ENCODE measurements at places on chromosomes 5 and 9.

DNA sequence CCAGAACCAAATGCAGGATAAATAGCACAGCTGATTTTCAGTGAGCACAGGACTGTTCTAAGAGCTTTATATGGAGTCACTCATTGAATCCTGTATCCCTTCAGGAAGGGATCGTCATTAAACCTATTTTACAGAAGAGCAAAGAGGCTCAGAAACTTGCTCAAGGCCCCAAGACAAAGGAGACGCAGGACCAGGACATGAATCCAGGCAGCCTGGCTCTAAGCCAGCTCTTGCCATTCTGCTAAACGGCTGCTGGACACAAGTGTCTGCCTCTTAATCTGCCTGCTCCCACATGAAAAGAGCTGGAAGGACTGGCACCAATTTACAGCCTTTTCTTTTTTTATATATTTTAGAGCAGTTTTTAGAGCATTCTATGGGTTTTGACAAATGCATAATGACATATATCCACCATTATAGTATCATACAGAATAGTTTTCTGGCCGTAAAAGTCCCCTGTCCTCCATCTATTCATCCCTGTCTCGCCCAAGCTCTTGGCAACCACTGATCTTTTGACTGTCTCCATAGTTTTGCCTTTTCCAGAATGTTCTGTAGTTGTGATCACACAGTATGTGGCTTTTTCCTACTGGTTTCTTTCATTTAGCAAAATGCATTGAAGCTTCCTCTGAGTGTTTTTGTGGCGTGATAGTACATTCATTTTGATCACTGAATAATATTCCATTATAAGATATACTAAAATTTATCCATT lies 37.5 kb downstream of the RETREG1 start:
- no peak for DNase-seq

DNA sequence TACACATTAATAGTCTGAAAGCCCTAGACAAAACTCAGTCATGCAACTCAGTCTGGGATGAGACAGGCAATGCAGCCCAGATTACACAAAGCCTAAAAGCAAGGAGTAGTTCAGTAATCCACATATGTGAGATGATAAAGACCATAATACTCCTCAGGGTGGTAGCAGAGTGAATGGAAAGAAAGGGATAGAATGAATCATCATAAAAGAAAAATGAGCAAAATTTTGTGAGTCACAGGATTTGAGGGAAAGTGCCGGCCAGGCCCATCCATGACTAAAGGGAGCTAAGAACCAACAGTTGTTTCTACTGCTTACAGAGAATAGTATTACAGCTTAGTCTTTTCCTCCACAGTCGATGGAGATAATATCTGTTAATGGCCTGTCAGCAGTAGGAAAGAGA lies 90.0 kb upstream of the POU5F2 start:
- DNase-seq = no peak

- no peak for DNase-seq
These were observed 68.1 kb downstream of the NIPBL start for GRCh38 chr5:36944607-36945225.

DNA sequence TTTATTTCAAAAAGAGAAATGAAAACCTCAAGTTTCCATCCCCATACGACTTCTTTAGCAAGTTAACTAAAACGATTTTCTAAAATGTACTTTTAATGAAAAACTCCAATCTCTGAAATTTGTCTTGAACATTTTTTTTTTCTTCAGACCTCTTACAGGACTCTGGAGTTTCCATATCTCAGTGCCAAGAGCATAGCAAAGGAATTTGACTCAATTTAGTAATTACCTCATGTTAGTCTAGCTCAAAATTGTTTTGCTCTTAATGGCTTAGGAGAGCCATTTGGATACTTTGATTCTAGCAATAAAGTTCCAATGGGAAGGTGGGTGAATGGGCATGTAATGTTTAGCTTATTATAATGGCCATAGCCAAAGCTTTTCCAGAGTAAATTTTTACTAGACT lies 26.0 kb upstream of the SPATA31D4 start:
- no peak for DNase-seq

DNA sequence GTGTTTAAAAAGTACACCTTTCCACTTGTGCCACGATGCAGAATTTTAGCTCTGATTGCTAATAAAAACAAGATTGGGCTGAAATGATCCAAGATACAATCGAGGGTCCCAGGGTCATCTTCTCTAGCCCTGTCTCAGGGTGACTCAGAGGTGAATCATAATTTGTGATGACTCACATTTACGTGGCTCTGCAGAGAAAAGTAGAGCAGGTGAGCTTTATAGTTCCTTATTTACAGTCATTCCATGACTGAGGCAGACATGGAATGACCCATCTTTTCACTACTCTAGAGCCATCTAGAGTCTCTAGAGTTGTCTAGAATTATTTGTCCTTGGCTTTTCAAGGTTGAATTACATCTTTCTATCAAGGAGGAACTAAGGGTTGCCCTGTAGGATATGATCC lies 155.2 kb downstream of the GAS1 start:
- DNase-seq = no peak

DNA sequence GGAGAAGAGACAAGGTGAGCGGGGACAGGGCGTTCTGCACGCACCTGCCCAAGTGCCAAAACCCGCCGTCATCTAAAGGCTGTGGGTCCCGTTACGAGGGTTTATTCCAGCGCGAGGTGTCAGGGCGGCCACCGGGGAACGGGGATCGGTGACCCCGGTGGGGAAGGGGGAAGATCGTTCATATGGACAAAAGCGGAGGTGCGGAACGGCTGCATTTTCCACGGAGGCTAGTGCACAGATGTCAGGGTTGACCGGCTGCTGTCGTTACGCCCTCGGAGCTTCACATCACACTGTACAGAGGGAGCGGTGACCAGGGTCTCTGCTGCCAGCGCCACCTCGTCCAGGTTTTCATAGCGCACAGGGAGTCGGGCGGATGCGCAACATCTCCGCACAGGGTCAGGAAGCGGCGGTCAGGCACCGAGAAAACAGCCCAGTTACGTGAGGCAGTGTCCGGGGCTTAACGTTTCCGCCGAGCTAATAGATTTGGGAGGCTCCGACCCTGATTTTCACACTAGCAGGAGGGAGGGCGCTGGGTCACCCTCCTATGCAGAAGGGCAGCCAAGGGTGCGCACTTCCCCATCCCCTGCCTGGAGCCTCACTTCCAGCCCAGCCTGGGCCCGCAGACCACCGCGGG lies 13.5 kb downstream of the BTNL9 start:
- DNase-seq = no peak

GRCh38 chr5:34843497-34843896 lies 4.5 kb downstream of the TTC23L start:
- no peak for DNase-seq

- DNase-seq = no peak
These were observed 173.4 kb upstream of the SGCD start for GRCh38 chr5:156153602-156154001.

- peak; percentile 49 for DNase-seq
These were observed 16.7 kb downstream of the IFNB1 start for GRCh38 chr9:21060919-21061561.

GRCh38 chr9:69371001-69371400 lies 46.0 kb downstream of the ENTREP1 start:
- DNase-seq = no peak

GRCh38 chr5:65105301-65105700 lies 336.6 kb downstream of the CWC27 start:
- DNase-seq = no peak

- peak; percentile 84 for DNase-seq
These were observed at the start of gene NEURL1B for GRCh38 chr5:172640822-172641358. NEURL1B (plus strand) TSS chr5:172641263; CDS start chr5:172641407, 144 bp downstream.

- no peak for DNase-seq
These were observed 16.9 kb upstream of the NTRK2 start for GRCh38 chr9:84652496-84653120.

DNA sequence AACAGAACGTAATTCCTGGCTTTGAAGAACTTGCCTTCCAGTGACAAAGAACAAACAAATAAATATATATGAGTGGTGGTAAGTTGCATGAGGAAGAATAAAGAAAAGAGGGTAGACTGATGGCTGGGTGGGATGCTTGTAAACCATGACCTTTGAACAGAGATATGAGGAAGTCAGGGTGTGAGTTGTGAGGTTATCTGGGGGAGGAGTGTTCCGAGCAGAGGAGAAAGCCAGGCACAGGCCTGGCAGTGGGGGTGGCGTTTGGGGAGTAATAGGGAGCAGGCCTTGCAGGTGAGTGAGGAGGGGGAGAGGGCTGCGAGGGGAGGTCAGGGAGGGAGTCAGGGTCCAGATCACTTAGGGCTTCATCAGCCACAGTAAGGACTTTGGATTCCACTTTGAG lies 213.4 kb downstream of the PTTG1 start:
- DNase-seq = no peak

DNA sequence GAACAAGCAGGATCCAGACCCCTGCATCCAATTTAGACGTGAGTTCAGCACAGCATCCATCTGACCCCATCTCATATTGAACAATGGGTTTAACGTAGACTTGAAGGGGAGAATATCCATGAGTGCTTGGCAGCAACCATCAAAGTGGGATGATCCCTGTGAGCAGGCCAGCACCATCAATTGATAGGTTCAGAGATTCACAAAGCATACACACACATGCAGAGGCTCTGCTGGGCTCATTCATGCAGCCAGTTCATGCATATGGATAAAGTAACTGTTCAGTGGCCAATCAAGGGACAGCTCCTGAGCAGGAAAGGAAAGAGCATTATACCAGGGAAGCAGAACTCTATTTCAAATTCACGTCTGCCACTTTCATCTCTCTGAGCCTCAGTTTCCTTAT lies 24.8 kb upstream of the CPEB4 start:
- no peak for DNase-seq

GRCh38 chr5:135251093-135251492 lies 147.9 kb downstream of the MACROH2A1 start:
- DNase-seq = peak; percentile 14

GRCh38 chr5:95824747-95825146 lies 2.2 kb upstream of the GLRX start:
- no peak for DNase-seq

- DNase-seq = no peak
These were observed 102.2 kb upstream of the GNA14 start for GRCh38 chr9:77750284-77750683.

GRCh38 chr9:120652934-120653333 lies 61.3 kb downstream of the MEGF9 start:
- DNase-seq = no peak

DNA sequence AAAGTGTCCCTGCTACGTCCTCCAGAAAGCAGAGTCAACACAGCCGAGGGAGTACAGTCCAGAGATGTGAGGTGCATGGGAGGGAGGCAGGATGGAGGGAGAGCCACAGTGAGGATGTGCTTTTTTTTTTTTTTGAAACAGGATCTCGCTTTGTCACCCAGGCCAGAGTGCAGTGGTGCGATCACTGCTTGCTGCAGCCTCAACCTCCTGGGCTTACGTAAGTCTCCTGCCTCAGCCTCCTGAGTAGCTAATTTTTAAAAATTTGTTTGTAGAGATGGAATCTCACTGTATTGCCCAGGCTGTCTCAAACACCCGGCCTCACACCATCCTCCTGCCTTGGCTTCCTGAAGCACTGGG lies 33.2 kb upstream of the ALDH1B1 start:
- DNase-seq = no peak

GRCh38 chr5:74452856-74453255 lies 187.7 kb downstream of the ENC1 start:
- DNase-seq = no peak

DNA sequence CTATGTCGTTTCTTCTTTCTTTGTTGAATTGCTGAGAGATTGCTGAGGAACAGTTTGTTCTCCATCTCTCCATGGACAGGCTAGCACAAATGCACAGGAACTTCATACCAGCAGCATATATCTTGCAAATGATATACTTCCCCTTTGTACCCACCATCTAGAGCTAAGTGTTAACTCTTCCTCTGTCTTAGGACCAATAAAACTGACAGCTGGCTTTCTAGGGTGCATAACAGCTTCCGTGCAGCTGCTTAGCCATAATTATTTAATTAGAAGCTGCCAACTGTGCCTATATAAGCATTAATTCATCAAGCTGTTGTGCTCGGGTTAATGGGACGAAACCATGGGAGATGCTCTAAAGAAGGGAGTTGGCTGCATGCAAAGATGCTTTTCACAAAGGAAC lies 38.7 kb downstream of the KCTD16 start:
- DNase-seq = no peak

DNA sequence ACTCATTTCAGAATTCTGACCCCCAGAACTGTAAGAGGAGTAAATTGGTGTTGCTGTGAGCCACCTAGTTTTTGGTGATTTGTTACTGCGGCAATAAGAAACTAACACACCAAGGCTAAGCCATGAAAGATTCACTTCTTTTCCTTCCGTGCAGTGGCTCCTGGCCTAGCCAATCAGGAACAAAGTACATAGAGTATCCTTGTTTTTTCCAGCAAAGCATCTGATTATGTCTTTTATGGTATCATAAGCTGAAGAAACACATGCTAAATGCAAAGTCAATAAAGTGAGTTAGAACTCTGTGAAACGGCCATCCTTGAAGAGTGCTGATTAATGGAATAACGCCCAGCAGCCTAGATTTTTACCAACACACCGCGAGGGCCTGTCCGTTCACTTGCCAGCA lies 11.4 kb downstream of the RNF130 start:
- no peak for DNase-seq

- DNase-seq = no peak
These were observed 1062.6 kb downstream of the NR2F1-AS1 start for GRCh38 chr5:92518318-92518904.

GRCh38 chr5:75574791-75575190 lies 36.5 kb upstream of the ANKDD1B start:
- DNase-seq = no peak

- DNase-seq = no peak
These were observed 84.5 kb downstream of the PRLR start for GRCh38 chr5:35145691-35146317.

- no peak for DNase-seq
These were observed 418.9 kb downstream of the ARHGEF28 start for GRCh38 chr5:74044936-74045335.

DNA sequence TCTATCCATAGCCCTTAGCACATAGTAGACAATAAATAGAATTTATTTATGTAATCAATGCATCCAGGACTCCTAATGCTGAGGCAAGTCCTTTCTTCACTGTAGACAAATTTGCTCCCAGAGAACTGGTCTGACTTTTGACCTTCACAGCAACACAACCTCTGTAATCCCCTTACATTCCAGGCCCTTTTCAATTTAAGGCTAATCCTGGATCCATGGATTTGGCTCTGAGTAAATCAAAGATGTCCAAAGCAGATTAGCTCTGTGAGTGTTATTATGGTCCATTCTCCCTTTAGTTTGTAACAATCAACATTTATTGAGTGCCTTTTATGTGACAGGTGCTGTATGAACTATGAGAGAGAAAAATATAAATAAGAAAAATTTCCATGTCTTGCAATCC lies 27.4 kb upstream of the TMC1 start:
- no peak for DNase-seq

GRCh38 chr5:179415291-179416060 lies 70.2 kb upstream of the ADAMTS2 start:
- DNase-seq = no peak

GRCh38 chr9:14213504-14213903 lies 100.4 kb downstream of the NFIB start:
- DNase-seq = no peak
